ENCODE measurements at places on chromosomes 6 and 20. TPM values are rescaled to one million over a fixed set of nuclear protein-coding genes. Genes with fewer than 3 reads are reported as not detected.

- no peak for DNase-seq
Observed at GRCh38 chr6:8830794-8831193, 395.4 kb upstream of the SLC35B3 start.

DNA sequence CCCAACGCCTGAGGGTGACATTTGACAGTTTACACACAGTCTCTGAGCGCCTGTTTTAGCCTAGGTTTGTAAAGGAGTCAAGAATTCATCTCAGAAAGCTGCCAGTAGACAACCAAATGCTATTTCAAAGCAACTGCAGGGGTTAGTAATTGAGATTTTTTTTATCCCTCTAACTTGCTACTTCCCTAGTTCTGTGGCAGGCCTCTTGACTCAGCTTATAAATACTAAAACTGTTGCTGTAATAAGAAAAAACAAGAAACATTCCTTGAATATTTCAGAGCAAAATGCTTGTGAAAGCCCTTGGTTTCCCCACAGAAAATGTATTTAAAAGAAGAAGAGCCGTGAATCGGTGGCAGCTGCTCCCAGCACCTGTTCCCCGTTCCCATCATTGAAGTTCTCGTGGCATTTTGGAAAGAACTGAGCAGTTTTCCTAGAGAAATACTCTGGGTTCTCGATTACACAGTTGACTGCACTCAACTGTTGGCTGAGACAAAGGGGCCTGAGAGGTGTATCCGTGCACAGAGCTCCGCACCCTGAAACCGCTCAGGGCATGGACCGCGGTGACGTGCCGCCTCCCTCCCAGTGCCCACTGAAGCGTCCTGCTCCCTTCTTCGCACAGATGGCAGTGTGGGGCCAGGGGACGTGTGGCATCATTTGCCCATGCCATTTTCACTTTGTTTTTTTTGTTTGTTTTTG, 20.9 kb downstream of the DLL1 start:
- no peak for DNase-seq

CAP2 gene
- 21.3 TPM for total RNA-seq

DNA sequence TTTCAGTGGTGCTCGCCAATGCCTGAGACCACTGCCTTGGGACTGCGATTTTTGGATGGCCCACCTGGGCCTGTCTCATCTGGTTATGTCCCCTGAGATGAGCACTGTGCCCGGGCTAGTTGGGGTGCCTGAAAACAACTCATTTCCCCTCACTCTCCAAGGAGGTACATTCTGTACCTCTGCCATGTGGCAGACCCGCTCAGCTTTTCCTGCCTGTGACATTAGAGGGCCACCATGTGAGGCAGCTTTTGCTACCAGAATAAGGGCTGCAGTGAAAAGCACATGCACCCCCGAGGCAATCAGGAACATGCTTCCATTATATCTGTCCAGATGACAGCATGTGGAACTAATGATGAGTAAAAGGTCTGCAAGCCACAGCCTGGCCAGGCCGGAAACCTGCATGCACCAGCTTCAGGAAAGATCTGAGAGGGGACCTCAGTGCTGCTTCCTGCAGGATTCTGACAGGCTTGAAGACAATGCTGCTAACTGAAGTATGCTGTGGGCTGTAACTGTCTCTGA, 11.3 kb upstream of the SRSF6 start:
- DNase-seq: peak; percentile 55

DNA sequence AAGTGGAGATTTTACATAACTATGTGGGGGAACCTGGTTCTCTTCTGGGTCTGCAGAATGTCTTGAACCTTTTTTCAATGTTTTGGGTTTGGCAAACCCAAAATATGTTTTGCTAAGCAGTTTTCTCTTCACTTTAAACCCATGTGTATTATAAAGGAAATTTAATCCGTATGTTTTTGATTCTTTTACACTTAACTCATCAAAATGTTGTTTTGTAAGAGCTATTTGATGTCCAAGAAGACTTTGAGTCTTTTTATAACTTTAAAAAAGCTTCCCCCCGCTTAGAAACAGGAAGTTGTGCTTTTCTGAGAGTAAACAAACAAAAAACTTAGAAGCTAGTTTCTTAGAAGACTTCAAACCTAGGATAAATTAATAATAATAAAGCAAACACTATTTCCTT, 81.9 kb upstream of the CEP162 start:
- no peak for DNase-seq

- DNase-seq: no peak
Observed at GRCh38 chr6:111979633-111980032, 74.3 kb upstream of the CCN6 start.

DNA sequence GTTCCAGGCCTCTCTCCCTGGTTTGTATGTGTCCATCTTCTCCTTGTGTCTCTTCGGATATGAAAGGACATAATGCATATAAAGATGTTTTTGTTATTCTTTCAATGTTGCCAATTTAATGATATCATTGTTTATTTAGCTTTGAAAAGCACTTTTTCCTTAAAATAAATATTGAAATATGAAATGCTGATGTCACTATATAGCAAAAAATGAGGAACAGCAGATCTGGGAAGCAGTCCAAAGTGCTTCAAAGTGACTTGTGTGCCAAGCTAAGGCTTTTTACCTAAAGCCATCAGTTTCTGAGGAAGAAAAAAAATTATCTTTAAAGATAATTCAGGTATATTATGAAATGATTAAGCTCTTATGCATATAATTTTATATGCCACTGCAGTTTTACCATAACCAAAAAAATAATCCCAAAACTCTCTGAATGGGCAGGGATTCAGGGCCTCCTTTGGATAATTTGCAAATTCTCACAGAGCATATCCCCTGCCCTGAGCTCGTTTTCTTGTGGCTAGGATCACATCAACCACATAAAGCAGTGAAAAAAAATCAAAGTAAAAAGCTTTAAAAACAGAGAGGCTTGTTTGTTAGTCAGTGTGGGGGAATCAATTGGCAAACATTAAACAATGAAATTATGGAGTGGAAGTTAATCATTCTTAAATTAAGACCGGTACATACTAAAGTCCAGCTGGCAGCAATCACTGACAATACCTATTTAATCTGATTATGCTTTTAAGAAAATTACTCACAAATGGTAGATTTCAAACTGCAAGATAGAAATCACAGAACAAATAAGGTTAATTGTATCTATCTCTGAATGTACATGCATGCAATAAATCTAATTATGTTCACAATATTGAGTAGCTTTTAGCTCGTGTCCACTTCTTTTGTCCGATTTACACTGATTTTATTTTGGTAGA, 1027.9 kb upstream of the ADGRB3 start:
- DNase-seq: no peak

TNF gene
- total RNA-seq: not detected

- DNase-seq: no peak
Observed at GRCh38 chr20:4854561-4854901, 132.8 kb downstream of the PRND start.

GFRA4 gene
- not detected for total RNA-seq

GRCh38 chr20:1489325-1489724, 1.9 kb downstream of the SIRPB2 start:
- no peak for DNase-seq
